ENCODE measurements at places on chromosomes 3 and 15.

DNA sequence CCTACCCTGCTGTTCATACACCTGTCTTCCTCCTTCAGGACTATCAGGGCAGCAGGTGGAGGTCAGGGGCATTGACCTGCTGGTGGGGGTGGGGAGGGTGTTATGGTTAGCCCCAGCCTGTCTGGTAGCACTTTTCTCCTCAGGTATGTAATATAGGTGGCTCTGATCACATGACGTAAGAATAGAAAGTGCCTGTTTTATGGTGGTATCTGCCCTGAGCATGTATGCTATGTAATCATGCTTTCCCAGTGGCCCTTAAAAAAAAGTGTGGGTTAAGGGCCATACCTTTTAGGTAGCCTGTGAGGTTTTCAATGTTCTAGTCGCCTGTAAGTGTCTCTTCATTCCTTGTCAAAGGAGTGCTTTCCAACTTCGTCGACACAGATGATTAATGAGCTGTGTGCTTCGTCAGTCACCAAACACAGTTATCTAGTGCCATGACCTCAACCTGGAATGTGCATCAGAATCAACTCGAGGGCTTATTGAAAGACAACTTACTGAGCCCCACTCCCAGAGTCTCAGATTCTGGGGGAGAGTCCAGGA lies 86.3 kb downstream of the KLHL25 start:
- DNase-seq, result no peak

- DNase-seq, result peak; percentile 74
These were observed 476.9 kb downstream of the ZNF385D start for GRCh38 chr3:21274079-21274571.

GRCh38 chr3:78875851-78876250 lies 891.9 kb downstream of the ROBO1 start:
- DNase-seq, result no peak

- DNase-seq, result no peak
These were observed 477.4 kb upstream of the WNT5A start for GRCh38 chr3:55964491-55964985.

DNA sequence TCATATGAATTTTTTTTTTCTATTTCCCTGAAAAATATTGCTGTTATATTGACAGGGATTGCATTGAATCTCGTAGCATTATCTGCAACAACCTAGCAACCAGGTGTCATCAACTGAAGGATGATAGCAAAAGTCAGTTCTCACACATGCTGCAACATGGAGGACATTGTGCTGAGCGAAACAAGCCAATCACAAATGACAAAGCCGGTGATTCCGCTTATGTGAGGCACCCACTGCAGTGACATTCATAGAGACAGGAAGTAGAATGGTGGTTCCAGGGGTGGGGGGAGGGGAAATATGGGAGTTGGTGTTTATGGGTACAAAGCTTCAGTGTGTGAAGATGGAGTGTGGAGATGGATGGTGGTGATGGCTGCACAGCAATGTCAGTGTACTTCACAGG lies 7.6 kb downstream of the NIPA1 start:
- DNase-seq, result no peak

DNA sequence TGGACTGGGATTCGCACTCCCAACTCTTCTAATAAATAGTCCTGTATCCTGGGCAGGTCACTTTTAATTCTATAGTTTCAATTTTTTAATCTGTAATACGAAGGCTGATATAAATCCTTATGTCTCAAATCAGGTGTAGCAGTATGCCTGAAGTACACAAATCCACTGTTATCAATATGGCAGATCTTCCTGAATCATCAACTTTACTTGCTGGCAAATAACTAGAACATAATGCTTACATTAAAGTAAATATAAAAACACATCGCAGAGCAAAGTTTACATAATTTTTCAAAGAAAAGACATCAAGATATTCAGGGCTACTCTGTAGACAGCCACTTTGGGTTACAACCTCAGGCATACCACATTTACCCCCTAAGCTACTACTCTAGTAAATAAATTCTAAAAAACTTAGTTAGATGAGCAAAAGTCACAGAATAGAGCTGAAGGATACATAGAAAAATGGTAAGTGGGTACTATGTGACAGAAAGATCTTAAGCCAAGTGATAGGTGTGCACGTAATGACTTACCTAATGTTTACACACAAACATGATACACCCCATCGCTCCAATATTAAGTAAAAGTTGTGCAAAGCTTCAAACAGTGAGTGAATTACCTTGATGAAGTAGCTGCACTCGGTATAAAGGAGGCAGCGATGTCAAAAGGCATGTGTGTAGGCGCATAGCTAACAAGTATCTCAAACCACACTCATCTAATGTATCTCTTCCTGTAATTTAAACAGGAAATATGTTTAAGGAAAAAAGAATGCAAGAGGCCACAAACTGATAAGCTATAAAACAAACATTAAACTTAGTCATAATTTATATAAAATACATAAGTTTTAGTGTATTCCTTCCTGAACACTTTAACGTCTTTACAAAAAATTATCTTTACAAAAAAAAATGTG lies 127.9 kb downstream of the DMXL2 start:
- peak; percentile 43 for DNase-seq

DNA sequence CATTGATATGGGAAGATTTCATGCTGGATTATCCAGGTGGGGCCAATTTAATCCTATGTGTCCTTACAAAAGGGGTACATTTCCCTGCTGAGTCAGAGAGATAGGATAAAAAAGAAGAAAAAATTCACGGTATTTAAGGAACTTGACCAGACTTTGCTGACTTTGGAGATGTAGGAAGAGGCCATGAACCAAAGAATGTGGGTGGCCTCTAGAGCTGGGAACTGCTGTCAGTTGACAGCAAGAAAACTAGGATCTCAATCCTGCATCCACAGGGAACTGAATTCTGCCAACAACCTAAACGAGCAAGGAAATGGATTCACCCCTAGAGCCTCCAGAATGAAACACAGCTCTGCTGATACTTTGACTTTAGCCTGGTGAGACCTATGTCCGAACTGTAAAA lies 148.1 kb upstream of the SLC24A5 start:
- peak; percentile 31 for DNase-seq

- no peak for DNase-seq
These were observed 45.5 kb downstream of the GREM1 start for GRCh38 chr15:32763295-32763694.

DNA sequence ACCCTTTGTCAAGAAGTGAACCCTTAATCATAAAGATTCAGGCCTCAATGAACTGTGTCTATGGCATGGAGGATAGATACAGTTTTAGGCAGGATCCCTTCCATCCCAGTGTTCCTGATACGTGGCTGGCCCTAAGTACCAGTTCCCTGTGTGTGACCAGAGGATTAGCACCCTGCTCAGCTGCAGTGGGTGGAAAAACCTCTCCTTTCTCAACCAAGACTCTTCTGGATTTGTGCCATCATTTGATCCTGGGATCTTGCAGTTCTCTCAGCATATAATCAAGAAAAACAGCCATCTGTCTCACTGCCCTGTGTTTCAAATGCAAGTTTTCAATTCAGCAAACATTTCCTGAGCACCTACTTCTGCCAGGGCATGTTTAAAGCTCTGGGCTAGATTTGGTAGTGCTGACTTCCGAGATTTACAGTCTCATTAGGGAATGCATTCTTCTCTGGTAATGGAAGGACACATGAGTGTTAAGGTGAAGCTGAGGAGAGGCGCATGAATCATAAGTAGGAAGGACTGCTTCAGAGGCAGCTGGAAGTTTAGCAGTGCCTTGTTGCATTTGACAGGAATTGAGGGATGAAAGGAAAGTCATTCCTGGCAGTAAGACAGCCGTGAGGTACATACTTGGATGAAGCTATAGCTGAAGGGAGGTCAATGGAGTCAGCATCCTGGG lies 388.3 kb downstream of the MFSD1 start:
- peak; percentile 82 for DNase-seq

DNA sequence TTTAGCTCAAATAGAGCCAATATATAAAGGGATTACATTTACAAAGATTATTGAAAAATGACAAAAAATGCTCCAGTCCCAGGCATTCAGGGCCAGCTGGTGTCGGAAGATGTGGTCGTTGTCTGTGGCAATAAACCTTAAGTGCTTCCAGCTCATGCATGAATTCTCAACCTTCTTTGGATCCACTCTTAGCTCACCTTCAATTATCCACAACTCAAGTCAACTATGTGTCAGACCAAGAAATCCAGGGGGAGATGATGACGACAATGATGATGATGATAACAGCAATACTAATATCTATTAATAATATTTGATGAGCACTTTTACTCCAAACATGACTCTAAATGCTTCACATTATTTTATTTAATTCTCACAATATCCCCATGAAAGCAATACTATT lies 53.6 kb upstream of the PXYLP1 start:
- no peak for DNase-seq

DNA sequence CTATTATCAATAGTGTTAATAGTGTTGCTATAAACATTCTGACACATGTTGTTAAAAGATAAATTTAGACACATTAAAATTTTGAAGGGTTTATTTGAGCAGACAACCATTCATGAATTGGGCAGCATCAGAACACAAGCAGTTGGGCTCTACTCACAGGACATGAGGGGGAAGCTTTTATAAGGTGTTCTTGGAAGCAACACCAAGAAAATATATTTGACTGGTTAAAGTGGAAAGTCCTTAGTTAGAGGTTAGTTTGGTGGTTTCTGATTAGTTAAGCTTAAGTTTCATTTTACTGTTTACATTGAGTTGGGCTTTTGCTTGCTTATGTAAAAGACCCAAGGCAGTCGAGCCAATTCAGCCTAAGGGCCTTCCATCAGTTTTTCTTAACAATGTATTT lies 220.7 kb downstream of the CD47 start:
- DNase-seq, result no peak

DNA sequence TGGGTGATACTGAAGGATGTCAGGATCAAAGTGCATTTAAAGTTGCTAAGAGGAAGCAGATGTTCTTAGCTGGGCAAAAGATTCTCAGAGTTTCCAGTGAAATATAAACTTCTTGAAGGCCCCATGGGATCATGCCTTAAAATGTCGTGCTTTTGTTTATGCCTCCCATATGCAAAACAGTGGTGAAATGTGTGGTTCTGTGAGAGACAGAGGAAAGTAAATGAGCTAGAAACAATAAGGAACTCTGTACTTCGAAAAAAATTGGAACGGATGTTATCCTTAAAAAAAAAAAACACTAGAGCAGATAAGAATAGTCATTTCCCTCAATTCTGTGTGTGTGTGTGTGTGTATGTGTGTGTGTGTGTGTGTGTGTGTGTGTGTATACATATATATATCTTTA lies 497.0 kb upstream of the TBL1XR1 start:
- DNase-seq, result peak; percentile 56
